ENCODE measurements at places on chromosomes 2 and 18.
A peak's percentile ranks its signal among the peaks of the same experiment; 100 is the strongest.

GRCh38 chr2:100427627-100428258 is 10.3 kb upstream of the CHST10 start:
- peak; percentile 27 for DNase-seq

DNA sequence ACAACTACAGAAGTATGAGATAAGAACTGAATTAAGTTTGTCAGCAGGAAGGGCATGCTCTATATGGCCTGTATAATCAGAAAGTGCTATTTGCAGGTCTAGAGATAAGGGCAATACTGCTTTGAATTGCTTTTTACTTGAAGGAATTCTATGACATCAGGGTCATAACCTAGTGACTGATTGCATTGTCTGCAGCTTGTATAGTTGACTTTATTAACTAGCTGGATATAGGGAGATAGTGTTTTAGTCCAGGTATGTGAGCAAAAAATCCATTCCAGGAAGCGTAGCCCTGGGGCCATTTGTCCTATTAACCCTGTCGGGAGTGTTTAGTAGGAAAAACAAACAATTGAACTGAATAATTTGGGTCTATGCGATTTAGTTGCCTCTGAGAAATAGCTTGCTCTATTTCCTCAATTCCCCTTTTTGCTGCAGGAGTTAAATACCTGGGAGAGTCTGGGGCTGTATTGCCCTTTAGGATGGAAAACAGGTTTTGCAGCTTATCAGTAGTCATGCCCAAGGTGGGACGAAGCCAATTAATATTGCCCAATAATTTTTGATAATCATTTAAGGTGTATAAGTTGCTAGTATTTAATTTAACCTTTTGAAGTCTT is 30.0 kb downstream of the HTR2B start:
- no peak for DNase-seq

DNA sequence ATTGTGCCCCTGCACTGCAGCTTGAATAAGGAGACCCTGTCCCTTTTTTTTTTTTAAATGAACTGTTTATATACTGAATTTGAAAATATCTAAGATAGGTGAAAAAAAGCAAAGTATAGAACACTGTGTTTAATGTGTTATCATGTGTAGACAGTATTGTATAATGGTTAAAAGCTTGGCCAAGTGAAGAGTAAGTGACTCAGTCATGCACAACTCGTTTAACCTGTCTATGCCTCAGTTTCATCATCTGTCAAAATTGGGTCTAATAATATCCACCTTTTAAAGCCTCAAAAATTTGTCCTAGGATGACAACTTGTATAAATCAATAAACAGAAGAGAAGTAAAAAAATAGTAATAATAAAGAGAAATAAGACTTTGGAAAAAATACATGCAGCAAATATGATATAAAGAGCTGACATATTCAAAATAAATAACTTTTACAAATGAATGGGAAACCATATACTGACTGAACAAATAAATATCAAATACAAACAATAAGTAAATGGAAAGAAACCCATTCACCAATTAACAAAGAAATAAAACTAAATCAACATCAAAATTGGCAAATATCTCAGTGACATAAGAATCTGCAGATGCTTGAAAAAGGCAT is 113.7 kb downstream of the C2orf74 start:
- DNase-seq, result no peak

GRCh38 chr18:58396966-58397365 is 231.9 kb downstream of the ALPK2 start:
- no peak for DNase-seq

GRCh38 chr2:46393865-46394264 is 85.5 kb upstream of the TMEM247 start:
- DNase-seq, result no peak

DNA sequence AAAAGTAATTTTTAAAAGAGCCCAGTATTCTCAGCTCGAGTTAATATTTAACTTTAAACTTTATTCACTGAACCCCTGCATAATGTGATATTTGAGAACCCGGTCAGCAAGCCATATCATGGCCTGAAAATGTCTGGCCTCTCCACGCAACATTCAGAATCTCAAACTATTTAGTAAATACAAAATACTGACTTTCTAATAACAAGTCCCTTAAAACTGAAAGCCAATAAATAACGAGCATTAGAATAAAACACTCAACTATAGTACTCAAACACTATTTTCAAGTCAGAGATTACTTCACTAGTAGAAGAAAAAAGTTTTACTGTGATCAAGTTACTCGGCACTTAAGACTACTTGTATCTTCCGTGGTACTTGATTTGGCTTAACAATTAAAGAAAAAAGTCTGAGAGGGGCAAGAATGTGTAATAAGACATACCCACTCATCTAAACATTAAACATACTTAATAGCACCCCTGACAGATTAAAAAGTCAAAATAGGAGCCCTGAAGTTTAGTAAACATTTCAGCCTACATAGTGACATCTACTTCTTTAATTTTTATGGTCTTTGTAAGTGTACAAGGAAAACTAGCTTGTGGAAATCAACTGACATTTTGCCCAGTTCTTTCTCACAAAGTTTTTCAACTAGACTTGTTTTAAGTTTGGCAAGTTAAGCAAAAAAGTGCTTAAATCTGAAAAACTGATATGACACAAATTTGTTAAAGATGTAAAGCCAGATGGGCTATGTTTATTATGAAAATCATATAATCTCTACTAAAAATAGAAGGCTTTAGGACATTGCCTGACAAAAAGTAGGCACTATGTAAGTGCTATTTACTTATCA is 38.2 kb downstream of the RTN4 start:
- DNase-seq, result no peak

DNA sequence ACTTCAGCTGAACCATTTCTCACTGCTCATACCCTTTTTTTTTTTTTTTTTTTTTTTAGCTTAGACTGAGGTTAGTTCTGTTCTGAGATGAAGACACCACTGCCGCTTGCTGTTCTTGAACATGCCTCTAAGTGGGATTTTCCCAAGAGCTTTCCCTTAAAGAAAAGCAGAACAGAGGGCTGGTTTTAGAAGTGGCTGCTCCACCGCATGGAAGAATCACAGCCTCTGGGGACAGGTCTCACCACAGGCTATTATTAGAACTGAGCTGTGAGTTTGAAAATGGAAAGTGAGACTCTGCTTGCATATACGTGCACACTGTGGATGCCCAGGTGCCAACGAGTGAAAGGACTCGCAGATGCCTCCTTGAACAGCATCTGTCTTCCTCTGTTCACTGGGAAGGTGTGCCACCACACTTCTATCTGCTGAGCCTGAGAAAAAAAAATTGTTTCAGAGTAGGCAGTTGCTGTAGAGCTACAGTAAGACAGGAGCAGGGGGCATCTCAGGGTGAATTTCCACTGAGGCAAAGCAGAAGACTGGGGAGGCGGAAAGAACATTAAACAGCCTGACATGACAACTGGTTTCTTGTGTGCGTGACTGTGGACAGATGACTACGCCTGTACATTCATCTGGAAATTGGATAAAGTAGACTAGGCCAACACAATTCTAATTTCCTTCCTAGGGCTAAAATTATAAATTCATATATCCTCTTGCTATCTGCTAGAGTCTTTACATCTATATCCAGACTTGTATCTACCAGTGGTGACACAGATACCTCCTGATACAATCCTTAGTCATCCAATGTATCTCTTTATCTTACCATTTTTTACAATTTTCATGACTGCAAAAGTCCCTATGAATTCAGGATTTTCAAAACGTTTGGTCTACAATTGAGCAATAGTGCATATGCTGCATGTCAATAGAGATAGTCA is 1045.7 kb upstream of the CELF4 start:
- no peak for DNase-seq

DNA sequence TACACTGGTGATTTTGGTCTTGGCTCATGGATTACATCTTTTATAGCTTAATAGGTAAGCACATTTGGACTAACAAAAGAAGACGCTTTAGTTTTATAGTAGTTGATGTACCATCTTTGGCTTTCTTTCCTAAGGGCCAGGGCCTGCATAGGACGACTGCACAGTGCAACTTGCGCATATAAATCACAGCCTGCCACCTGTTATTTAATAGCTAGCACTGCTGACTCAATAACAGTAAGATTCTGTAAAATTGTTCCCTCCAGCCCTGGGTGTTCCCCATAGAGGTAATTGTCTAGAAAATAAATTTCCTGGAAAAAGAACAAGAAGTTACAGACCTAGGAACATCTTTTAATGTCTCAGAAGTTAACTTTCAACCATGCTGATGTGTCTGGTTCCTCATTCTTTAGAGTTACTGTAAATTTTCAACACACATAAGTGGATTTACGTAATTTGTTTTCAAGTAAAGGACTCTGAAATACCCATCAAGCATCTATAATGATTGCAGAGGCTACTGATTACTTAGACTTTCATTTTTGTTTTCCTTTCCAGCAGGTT is 594.2 kb upstream of the NXPH2 start:
- DNase-seq, result no peak

DNA sequence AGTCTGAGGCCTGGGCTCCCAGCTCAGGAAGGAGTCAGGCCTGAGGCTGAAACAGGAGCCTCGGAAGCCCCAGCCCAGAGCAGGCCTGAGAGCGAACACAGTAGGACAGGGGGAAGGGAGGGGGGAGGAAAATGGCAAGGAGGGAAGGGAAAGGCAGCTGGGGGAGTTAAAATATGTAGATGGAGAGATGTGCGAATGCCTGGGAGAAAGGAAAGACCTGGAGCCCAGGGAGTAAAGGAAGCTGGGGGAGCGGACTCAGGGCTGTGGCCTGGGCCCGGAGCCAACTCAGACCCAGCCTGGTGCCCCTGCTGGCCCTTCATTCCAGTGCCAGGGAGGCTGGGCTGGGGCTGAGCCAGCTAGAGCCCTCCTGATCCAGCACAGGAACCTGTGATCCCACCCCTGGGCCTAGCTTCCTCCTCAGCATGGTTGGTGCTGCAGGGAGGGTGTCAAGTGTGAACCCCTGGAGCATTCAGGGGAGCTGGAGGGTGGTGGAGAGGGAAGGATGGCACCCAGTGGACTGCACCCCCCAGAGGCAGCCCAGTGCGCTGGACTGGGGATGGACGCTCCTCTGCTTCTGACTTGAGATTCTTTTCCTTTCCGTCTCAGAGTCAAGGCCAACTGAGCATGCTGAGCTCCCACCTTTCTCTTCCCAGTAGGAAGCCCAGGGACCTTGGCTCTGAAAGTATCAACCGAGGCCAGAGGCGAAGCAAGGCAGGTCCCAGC is 46.3 kb downstream of the EMX1 start:
- no peak for DNase-seq

- no peak for DNase-seq
Observed at GRCh38 chr2:13089971-13090370, 373.2 kb downstream of the TRIB2 start.

- no peak for DNase-seq
Observed at GRCh38 chr2:181326661-181327060, 130.5 kb upstream of the ITGA4 start.

GRCh38 chr2:229725716-229726574 is 11.6 kb upstream of the DNER start:
- DNase-seq, result no peak

DNA sequence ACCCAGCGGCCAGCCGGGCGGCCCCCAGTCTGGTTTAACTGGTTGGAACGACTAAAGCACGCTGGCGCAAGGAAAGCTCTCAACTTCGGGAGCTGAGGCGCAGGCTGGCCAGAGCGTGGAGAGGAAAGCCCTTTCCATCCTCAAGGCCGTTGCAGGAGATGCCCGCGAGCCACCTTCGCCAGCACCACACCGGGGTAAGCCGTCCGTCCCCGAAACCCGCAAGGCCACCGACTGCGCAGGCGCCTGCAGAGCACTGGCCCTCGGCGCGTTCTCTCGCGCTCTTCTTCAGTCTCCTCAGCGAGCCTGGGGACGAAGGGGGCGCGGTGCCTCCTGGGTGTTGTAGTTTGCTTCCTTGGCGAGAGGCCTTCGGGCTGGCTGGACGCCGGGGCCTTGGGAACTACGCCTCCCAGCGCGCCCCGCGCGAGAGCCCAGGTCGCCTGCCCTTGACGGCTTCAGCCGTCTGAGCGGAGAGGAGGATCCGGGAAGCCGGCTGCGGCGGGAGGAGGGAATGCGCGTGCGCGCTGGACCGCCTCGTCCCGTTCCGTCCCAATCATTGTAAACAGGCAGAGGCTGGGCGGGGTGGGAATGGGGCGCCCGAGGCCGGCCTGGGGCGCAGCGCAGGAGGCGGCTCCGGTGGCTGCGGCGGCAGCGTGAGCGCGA is at the start of gene RALBP1:
TSS of gene RALBP1 (plus strand) at position 531 of the 660 bp plus-strand sequence. CDS start 37,533 bp downstream, outside the sequence.
- DNase-seq, result peak; percentile 95

Data from activated T-helper 1 cell treated with Interleukin-2 at 50 U/mL for 16 hours (primary cell).